RCC 7860 (cell line): ENCODE measurements at places on chromosomes 4 and X.

GRCh38 chr4:172785613-172786012 is 383.0 kb upstream of the GALNT7 start:
- DNase-seq: no peak

DNA sequence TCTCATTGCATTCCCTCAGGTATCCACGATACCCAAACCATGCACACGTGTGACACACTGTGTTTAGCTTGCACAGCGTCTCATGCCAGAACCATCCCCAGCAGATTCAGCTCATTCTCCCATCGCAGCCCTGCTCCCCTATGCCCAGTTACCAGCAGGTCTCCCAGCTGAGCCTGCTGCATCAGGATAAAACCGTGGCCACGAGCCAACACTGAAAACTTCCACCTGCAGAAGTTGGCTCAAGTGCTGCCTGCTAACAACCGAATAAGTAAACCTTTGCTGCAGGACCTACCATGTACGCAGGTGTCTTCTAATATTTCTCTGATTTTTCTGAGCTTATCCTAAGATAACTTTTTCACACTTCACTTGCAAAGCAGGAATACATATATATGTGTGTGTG is 120.4 kb upstream of the STS start:
- DNase-seq: no peak

GRCh38 chr4:83852085-83852451 is 316.2 kb downstream of the GPAT3 start:
- peak; percentile 84 for DNase-seq

- DNase-seq: no peak
Measured at GRCh38 chr4:24188459-24188858, 298.6 kb upstream of the PPARGC1A start.

GRCh38 chr4:14087921-14088320 is 460.4 kb upstream of the BOD1L1 start:
- no peak for DNase-seq

DNA sequence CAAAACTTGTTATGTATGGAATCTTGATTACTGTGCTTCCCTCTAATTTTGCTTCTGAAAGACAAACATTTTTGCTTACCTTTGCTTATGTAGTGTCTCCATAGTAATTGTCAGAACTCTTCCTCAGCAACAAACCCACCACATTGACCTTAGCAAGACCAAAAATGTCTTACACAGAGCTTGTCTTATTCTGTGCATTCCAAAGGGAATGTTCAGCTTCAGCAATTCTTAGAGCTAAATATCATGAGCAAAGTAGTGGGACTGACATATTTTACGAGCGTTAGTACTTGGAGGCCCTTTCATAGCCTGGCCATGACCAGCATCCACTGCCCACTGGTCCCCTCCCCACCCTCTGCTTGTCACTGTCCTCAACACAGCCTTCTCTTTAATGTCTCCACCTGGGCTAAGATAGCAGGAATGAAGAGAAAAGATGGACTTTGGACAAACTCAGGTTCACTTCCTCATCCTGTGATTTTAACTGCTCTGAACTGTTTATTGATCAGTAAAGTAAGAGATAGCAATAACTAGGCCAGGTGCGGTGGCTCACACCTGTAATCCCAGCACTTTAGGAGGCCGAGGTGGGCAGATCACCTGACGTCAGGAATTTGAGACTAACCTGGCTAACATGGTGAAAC is 15.5 kb upstream of the SH3D19 start:
- no peak for DNase-seq

- no peak for DNase-seq
Measured at GRCh38 chr4:55075823-55076716, 49.3 kb downstream of the KDR start.

DNA sequence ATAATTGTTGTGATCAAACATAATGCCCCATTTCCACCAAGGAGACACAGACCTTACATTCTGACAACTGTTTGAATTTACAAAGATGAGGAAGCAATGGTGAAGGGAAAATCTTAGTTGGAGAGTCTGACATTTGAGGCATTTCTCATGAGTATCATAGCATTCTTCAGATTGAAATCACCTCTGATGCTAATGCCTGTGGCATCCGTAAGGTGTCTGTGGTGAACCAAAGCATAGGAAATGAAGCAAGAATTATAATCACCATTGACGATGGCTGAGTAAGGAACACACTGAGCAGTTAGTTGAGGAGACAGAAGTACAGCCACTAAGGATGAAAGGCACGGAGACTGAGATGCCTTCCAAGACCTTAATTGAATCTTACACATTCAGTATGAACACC is 575.7 kb downstream of the TRIML1 start:
- peak; percentile 62 for DNase-seq

DNA sequence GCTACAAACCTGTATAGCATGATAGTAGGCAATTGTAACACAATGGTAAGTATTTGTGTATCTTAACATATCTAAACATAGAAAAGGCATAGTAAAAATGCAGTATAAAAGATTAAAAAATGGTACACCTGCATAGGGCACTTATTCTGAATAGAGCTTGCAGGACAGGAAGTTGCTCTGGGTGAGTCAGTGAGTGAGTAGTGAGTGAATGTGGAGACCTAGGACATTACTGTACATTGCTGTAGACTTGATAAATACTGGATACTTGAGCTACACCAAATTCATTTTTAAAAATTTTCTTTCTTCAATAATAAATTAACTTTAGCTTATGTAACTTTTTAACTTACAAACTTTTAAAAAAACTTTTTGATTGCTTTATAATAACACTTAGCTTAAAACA is 68.2 kb upstream of the MAML3 start:
- peak; percentile 8 for DNase-seq

GRCh38 chr4:19927381-19927780 is 324.3 kb upstream of the SLIT2 start:
- peak; percentile 19 for DNase-seq

GRCh38 chr4:40462326-40462725 is 127.2 kb downstream of the CHRNA9 start:
- DNase-seq: no peak

DNA sequence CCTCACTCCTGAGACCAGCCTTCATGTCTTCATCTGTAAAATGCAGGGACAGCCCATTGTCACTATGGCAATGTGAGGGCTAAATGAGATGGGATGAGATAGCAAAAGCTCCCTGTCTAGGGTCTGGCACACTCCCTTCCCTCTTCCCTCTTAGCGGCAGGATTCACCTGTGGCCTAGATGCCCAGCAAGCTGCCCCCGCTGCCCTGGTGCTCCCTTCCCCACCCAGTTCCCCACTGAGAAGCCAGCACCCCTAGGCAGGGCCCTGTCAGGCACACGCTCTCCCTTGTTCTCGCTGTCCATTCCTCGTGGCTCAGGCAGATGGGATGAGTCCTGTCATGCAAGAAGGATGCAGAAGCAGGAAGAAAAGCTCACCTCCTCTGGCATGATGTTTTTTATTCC is 49.2 kb upstream of the PJA1 start:
- DNase-seq: no peak

DNA sequence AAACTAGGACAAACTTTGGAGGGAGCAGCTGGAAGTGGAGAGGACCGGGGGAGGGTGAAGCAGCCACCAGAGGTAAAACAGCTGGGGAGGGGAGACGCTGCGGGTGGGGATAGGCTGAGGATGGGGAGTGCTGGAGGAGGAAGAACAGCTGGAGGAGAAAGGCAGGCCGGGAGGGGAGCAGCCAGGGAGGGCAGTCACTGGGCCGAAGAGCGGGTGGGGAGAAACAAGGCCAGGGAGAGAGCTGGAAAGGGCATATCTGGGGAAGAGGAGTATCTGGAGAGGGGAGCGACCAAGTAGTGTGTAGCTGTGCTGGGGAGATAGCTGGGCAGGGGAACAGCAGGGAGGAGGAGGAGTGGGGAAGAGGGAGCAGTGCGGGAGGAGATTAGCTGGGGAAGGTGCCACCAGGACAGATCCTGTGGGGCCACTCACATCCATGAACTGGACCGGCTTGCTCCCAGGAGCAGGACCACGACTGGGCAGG is 2.7 kb downstream of the SLC38A5 start:
- DNase-seq: no peak

GRCh38 chr4:128130621-128131020 is 69.5 kb downstream of the LARP1B start:
- no peak for DNase-seq

DNA sequence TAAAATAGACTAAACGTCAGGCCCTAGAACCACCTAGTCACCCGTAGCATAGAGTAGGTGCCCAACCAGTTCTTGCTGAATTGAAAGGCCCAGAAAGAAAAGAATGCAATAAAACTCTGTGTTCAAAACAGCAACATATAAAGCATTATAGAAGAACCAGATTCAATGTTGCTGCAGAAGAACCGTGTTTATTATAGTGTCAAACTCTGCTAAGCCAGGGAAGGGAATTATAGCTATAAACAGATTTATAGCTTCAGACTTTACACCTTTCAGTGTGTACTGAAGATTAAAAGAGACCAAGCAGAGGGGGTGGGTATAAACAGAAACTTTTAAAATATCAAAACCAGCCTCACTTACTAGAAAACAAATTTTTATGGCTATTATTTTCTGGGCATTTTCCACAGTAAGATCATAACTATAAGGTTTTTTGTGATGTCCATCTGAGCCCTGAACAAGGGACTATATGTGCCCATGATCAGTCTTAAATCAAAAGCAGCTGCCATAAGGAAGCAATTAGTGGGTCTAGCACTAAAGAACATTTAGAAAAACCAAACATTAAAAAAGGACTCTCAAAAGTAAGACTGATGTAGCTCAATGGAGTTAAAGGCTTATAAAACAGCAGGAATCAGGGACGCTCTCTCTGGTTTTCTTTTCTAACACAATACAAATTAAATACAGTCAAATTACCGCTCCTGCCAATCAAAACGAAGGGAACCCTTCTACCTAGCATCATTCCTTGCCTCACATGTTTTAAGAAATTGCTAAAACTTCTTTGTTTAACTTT is 219.7 kb upstream of the ETNPPL start:
- no peak for DNase-seq

- DNase-seq: no peak
Measured at GRCh38 chr4:128981377-128981776, 112.0 kb downstream of the SCLT1 start.

- DNase-seq: peak; percentile 62
Measured at GRCh38 chr4:14783011-14783877, 219.0 kb upstream of the CPEB2 start.

DNA sequence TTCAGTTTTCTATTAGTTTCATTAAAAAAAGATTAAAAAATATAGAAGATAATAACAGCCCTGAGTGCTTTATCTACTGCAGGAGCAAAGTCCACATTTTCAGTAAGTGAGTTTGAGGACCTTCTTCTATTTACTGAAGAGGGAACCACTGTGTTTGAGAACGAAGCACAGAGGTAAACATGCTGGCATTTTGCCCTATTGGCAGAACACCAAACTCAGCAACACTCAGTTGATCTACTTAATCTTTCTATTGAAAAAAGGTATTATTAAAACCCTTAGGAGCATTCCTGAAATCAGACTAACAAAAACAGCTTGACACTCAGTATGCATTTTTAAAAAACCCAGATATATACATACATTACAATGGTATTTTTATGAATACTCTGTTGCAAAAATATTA is 1496.7 kb downstream of the TECRL start:
- DNase-seq: no peak

DNA sequence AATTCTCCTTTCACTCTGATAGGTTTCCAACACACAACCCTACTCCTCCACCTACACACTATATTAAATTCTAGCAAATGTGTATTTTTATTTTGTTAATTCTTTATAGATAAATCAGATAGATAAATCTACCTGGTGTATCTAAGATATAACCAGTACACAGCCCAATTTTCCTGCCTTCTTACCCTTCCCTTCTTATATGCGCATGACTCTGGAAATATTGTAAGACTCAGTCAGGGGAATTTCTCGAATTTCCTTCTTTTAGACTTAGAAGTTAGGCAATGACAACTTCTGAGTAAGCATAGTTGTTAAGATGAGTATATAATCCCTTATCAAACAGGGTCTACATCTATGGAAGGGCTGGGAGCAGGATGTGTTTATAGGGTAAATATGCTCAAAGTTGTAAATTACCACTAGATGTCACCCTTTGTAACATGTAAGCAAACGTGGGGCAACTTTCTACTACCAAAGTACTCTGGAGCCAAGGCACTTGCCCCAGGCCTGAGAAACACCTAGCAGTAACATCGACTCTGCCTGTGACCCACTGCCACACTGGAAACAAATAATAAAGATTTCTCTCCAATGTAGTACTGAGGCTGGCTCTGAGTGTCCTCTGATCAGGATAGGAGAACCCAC is 444.7 kb downstream of the IQCM start:
- peak; percentile 23 for DNase-seq

- DNase-seq: no peak
Measured at GRCh38 chr4:47729131-47729680, 108.7 kb downstream of the CORIN start.

GRCh38 chrX:20538974-20539373 is 272.3 kb upstream of the RPS6KA3 start:
- DNase-seq: no peak

GRCh38 chr4:18025288-18025687 is 3.7 kb upstream of the LCORL start:
- no peak for DNase-seq

- peak; percentile 43 for DNase-seq
Measured at GRCh38 chr4:27692158-27692557, 831.5 kb downstream of the STIM2 start.

DNA sequence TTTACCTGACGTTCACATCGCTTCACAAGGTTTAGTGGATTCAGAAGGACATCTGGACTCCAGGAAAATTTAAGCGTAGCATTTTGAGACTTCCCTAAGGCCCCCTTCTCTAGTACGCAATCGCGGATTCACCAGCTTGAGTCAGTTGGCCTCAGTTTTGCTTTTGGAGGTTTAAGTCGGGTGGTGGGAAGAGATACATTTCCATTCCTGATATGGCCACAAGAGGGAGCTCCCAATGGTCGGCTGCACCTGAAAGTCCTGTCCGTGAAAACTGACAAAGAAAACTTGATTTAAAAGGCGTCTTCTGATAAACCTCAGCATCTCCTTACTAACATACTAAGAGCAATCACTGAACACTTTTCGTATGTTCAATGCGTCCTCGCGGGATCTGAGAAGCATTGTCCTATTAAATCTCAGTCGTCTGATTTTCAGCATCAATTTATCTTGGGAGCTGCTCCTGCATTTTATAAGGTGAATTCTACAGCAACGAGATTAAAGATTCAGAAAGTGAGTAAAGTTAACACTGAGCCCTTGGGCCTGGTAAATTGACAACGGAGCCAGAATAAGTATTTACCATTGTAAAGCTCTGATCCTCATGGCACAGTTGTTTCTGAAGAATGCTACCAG is 50.6 kb downstream of the LGI2 start:
- peak; percentile 38 for DNase-seq

DNA sequence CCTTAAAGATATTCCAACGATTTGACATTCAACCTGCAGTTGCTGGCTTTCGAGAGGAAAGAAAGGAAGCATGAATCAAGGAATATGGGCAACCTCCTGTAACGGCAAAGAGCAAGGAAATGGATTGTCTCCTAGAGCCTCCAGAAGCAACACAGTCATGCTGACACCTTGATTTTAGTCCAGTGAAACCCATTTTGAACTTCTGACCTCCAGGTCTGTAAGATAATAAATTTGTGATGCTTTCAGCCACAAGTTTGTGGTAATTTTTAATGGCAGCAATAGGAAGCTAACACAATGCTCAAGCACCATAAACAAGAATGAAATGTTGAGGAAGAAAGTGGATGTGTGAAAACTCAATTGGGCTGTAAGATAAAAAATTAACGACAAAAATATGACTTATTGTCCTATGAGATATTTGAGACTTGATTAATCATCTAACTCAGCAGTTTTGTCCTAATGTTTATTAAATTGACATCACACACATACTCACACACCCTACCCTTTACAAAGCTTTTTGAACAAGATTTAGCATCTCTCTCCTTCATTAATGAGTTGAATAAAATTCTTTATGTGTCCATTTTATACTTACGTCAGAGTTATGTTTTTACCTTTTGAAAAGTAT is 857.2 kb upstream of the INTU start:
- no peak for DNase-seq
